ENCODE measurements at places on chromosomes 2 and 18.

DNA sequence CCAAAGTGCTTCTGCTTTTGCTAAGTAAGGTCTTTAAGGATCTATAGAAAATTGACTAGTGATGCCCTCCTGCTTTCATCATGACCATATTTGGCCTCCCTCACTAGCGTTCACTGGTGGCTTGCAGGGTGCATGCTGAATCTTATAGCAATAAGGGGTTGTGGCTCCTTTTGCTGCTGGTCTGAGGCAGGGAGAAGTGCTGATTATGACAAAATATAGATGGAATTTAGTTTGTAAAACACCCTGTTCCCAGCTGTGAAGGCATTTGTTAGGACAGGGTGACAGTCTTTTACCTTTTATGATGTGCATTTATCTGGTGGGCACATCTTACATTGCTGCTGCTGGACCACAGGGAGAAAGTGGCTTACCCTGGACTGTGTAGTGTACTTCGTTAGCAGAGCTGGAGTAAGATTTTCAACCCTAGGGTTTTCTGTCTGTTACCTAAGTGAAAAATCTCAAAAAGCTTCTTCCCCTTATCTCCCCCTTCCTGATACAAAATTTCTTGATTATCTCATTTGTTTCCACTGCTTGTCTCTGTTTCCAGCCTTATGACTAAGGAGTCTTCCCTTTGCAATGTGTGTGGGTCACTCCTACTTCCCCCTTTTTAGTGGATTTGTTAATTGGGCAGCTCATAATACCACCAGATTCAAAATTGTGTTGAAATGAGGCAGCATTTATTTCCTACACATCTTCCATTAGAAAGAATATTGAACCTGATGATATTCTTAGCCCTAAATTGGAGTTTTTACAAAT lies 21.2 kb upstream of the RPL37A start:
- no peak for DNase-seq

DNA sequence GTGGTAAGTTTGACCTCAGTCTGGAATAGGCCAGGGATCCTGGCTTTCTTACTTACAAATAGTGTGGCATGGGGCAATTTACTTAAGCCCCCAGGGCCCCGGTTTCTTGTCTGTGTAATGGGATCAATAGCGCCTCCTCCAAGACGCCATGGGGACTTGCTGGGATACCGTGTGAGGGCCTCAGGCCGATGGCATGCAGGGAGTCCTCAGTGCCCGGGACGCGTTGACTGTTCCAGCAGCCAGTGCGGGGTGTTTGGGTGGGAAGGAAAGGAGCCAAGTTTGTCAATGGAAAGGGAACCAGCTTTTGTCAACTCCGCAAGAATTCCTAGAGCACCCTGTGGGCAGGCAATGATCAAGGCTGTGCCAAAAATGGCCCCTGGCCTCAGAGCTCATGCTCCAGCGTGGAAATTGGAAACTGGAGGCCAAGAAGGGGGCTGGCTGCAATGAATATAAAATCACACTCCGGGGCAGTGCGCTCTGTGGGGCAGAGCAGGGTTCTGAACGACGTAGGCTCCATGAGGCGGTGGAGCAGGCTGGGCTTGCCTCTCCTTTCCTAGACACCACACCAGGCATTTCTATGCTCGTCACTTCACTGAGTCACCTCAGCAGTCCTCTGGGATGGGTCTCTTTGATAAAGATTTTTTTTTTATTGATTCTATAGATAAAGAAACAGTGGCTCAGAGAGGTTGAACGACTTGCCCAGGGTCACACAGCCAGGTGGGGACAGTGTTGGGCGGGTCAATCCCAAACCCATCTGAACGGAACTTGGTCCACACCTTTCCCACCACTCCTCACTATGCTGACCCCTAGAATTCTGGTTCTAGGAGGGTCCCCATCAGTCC lies 56.7 kb upstream of the ASAP2 start:
- DNase-seq: no peak

GRCh38 chr2:163552758-163553157 lies 183.1 kb downstream of the FIGN start:
- DNase-seq: no peak

DNA sequence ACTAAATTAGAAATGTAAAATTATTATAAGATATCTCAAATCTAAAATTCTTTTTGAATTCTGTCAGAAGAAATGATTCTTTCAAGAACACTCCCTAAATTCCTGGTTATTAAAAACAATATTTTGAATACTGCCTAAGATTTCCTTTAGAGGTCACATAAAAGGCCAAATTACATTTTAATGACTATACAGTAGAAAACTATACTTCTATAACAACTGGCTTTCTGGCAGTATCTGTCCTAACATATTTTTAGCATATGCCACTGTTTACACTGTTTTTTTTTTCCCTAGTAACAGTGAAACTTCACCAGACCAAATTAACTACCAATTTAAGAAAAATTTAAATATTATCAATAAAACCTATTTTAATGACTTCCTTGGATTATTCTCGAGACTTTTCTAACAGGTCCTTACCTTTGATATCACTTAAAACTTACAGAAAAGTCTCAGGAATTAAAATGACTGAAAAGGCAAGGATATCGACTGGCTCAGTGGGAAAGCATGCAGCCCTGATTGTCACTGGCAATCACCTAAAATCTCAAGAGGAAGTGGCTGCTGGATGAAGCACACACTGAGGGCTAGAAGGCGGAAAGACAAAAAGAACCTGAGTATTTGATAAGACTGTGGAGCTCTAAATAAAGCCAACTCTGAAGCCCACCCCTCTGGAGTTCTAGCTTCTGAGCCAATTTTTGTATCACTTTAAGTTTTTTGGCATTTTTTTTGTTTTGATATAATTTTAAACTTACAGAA lies 59.6 kb downstream of the SPIRE1 start:
- DNase-seq: peak; percentile 22

DNA sequence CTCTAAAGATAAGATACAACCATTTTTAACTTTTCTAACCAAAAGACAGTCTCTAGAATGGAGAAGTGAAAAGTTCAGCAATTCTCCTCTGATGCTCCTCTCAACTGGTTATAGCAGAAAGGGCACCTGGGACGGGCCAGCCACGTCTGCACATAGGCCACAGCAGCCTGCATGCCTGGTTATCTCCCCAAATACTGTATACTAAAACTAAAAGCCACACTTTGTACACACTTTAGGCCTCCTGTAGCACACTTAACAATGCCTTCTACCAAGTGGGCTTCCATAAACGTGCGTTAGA lies 179.1 kb downstream of the ANKRD44 start:
- DNase-seq: no peak

- DNase-seq: no peak
Measured at GRCh38 chr2:128773641-128774319, 455.1 kb upstream of the HS6ST1 start.

DNA sequence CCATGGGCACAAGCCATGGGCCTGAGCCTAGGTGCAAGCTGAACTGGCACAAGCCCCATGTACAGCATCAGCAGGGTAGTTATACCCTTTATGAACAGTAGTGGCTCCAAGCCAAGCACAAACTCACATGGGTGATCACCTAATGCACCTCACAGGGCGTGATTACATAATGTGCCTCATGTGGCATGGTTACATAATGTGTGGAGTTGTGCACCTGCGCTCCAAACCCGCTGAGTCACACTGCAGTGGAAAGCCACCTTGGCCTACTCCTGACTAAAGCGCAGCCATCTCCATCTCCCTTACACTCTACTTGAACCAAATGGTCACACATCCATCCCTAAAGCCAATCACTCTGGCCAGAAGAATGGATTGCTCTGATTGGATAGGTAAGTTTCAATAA lies 279.7 kb downstream of the MBD2 start:
- peak; percentile 2 for DNase-seq

DNA sequence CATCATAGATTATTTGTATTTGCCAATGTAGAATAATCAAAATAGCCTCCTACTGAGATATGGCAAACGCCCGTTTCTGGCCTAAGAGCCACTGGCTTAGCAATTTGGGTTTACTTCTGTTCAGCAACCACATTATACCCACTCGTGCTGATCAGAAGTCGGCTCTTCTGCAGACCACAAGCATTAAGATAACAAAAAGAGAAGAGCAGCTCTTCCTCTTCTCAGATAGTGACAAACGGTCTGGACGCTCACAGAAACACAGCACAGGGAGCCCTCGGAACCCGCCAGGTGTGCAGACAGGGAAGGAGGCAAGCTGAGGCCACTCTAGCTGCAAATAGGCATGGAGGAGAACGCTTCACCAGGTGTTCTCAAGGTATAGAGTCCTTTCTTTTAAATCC lies 164.0 kb downstream of the HDAC4 start:
- no peak for DNase-seq

All from ACHN (cell line).